Glutamatergic neuron (in vitro differentiated cells): ENCODE measurements at places on chromosomes 7 and 10. TPM values are rescaled to one million over a fixed set of nuclear protein-coding genes. Genes with fewer than 3 reads are reported as not detected.

Gene STEAP4
- total RNA-seq: not detected

Gene PTPN20
- not detected for total RNA-seq

Gene OPALIN
- total RNA-seq: not detected

- no peak for DNase-seq
These were observed 5.2 kb downstream of the CALN1 start for GRCh38 chr7:72406820-72407403.

DNA sequence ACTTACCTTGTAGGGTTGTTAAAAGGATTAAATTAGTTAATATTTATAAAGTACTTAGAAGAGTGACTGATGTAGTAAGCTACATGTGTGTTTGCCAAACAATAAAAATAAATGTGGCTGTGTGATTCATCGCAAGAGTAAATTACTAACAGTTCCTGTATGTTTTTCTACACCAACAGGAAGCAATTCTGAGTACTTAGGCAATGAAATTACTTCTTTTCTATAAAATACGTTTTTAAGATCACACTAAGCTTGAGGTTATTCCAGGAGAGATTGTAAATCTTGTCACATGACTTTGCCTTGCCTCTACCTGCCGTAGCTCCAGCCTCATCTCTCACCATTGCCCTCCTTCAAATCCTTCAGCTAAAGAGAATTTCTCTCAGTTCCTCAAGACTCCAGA is 18.1 kb upstream of the GSTK1 start:
- no peak for DNase-seq

Gene HSPA12A
- 75.0 TPM for total RNA-seq

Gene GIMAP8
- not detected for total RNA-seq

Gene MET
- 0.56 TPM for total RNA-seq

Gene PVRIG
- total RNA-seq: not detected

Gene CALY
- total RNA-seq: 19.8 TPM

Gene SCIN
- total RNA-seq: not detected

GRCh38 chr10:88870089-88870488 is 10.0 kb upstream of the STAMBPL1 start:
- DNase-seq: no peak

Gene SPDYE2B
- total RNA-seq: not detected

- no peak for DNase-seq
These were observed 60.0 kb downstream of the RAPGEF5 start for GRCh38 chr7:22296916-22297315.

DNA sequence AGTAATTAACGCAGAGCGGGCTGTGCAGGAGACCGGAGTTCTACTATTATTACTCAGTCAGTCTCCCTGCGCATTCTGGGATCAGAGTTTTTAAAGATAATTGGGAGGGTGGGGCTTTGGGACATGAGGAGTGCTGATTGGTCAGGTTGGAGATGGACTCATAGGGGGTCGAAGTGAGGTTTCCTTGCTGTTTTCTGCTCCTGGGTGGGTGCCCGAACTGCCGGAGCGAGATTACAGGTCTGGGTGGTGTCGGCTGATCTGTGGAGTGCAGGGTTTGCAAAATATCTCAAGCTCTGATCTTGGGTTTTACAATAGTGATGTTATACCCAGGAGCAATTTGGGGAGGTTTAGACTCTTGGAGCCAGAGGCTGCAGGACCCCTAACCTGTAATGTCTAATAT is 3.9 kb upstream of the LRRC27 start:
- no peak for DNase-seq

Gene INA
- total RNA-seq: 625 TPM
